ENCODE measurements at places on chromosomes 6 and 20. TPM values are rescaled to one million over a fixed set of nuclear protein-coding genes. Genes with fewer than 3 reads are reported as not detected.

GRCh38 chr6:162857326-162857725 is 129.6 kb downstream of the PACRG start:
- DNase-seq = no peak

DNA sequence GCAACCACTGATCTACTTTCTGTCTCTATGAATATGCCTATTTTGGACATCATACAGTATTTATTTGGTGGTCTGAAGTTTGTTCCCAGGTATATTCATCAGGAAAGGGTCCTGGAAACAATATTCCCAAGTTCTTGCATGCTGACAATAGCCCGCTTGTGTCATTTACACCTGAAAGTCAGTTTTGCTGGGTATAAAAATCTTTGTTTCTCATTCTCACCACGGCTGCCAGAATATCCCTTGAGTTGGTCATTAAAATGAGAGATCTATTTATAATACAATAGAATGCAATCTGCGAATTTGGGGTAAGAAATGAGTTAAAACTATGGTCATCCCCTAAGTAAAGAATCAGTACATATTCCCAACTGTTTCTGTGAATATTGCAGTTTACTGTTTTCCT is 79.0 kb downstream of the MAN1A1 start:
- DNase-seq = no peak

GRCh38 chr6:149453597-149454345 is 31.0 kb downstream of the ZC3H12D start:
- DNase-seq = no peak

DNA sequence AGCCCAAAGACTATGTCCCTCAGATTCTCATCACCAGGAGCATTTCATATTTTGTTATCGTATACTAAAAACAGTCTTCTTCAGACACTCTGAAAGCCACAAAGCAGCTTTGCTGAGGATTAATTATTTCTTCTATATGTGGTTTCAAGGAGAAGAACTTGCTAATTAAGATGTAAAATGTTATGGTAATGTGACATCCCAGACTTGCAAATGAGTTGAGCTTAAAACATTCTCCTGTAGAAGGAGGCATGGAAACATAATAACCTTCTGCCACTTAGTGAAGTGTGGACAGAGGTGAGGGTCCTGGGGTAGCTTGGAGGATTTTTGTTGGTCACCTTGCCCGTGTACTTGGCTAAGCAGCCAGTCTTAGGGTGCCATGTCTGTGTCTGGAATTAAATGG is 16.7 kb upstream of the MAPRE1 start:
- DNase-seq = no peak

- DNase-seq = no peak
Measured at GRCh38 chr20:63494420-63495166, 4.3 kb downstream of the EEF1A2 start.

DNA sequence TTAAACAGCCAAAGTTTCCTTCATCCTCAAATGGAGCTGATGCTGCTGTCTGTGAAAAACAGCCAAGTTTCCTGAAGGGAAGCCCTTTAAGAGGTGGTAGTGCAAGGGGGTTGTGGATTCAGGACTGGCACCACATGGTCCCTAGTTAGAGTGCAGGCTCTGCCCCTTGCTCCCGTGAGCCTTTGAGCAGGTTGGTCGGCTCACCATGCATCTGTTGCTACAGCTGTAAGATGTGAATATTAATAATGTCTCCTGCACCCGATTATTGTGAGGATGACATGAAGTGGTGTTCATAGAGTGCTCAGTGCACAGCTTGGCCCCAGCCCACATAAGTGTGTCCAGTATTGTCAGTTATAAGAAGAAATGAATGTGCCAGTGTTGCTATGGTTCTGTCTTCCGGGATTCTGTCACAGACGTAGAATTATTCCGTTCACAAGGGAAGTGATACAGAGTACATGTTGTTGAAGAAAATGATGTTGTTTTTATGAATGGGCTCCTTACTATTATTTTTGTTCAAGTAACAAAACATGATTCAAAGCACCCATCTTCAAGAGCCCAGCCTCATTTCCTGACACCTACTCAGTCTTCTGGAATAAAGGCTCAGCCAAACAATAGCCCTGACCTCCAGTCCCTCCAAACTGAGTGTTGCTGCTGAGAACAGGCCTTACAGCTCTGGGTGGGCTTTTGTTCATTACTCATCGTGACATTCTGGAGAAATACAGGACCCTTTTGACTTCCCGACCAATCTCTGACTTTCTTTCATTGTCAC is 2.9 kb upstream of the PKIG start:
- no peak for DNase-seq

DNA sequence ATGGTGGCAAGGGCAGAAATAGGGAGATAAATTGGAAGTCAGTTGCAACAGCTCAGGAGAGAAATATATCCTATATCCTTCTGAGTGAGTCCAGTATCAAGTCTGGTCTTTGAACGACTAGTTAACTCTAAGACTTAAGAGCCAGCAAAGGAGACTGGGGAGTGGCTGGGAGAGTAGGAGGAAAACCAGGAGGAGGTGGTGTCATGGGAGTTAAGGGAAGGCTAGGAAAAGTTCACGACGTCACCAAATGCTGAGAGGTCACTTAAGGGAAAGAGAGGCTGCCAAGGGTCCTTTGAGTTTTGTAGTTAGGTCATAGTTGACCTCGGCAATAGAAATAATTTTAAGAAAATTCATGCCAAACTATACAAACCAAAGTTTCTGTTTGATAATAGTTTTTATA is 25.1 kb downstream of the ACOT13 start:
- DNase-seq = no peak

DNA sequence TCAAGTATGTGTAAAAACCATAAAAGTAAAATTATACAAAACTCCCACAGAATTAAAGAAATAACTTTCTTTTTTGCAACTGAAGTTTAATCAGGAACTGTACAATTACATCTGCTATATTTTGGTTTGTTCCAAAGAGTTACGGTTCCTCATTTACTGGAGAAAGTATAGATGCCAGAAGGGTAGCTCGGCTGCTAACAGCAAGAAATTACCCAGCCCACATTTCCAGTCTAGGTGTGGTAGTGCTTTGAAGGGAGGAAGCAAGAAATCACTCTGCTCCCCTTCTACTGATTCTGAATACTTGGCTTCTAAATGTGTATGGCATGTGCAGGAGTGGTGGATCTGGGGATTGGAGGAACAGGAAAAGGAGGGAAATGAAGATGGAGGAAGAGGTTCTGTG is 441.3 kb downstream of the CDC5L start:
- no peak for DNase-seq

DNA sequence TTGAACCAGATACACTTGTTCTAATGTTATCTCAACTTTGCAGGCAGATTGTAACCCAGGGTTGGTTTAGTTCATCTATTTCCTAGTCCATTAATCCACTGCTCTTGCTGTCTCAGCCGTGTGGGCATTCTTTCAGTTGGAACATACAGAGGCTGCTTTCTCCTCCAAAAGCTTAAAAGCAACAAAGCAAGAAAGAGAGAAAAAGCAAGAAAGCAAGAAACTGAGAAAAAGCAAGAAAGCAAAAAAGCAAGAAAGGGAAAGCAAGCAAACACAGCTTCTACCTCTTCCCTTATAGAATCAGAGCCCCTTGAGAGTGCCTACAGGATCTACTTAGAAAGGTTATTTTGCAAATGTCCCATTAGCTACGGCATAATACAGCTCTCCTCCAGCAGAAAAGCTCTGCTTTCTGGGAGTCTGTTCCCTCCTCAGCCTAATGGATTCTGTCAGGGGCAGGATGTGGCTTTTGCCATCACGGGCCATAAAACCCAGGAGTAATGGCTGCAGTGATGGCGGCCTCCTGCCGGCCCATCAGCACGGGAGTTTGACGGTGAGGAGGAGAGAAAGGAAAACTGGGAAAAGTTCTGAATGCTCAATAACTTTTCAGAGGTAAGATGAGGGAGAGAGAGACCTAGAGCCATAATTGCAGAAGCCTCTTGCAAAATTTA is 156.8 kb upstream of the JARID2 start:
- DNase-seq = peak; percentile 16

DNA sequence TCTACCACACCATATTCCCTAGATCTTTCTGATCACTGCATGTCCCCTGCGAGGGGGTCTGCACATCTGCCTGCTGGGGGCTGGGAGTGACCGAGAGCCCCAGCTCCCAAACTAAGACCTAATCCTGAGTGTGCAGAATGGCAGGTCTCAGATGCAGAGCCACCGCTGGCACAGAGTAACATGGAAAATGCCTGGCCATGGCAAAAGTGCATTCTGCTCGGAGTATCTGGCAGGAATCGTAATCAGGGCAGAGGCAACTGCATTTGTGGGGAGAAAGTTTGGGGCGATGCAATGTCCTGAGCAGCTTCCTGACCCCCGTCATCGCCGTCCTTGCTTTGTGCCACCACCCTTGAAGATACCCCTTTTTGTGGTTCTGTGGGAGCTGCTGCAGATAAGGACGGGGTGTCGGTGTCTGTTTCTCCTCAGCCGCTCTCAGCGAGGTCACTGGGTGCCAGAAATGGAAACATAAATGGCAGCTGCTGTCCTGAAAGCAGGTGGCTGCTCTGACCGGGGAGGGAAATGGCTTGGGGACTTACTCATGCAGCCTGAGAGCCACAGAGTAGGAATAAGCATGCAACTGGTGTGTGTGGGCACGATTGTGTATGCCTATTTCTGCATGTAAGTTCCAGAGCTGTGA is 157.9 kb downstream of the LY86 start:
- no peak for DNase-seq

- no peak for DNase-seq
Measured at GRCh38 chr6:139354189-139354588, 20.3 kb downstream of the CITED2 start.

DNA sequence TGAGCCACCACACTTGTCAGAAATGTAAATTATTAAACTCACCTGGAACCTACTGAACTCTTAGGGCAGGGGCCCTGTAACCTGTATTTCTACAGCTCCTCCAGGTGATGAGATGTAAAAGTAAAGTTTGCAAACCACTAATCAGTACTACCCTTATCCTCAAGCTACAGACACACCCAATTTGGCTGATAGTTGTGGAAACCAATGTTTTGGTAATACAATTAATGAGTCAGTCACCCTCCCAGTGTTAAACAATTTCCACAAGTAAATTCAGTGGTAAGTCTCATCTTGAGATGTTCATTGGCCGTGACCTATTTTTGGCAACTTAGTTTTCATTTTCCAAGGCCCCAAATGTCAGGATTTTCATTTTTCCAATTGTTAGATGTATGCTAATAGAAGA is 29.6 kb downstream of the GCNT2 start:
- DNase-seq = no peak

- no peak for DNase-seq
Measured at GRCh38 chr20:61635721-61636455, 383.8 kb downstream of the CDH4 start.

GRCh38 chr20:3082306-3082951 is 2.1 kb downstream of the AVP start:
- DNase-seq = peak; percentile 86

DNA sequence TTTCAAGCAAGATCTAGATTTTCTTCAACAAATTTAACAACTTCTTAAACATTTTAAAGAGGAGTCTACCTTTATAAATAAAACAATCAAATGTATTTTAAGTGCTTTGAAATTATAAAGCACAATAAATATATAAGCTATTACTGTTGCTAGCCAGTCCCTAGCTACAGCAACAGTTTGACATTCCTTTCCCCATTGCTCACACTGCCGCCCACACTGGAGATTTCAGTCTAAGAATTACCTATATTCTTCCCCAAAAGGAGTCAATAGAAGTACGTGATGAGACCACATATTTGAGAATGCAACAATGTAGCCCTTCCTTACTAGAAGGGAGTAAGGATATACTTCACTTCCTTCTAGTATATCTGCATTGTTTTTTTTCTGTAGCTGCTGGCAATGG is 65.3 kb upstream of the RNF146 start:
- DNase-seq = no peak

DNA sequence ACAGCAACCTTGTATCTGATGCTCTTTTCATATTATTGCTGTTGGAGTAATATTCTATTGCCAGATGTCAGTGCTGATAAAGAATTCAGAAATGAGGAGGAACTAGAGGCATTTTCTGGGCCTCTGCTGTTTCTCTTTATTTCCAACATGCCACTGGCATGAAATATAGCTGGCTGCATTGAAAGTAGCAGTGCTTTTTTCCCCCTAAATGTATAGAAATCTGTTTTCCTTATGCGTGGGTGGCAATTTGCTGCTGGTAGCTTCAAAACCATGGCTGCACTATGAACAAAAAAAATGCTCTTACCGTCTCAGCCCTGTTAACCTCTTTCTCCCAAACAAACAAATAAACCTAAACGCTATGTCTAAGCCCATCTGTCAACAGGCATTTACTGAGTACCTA is 442.3 kb upstream of the AGPAT4 start:
- DNase-seq = no peak

GRCh38 chr20:62030834-62031434 is 34.7 kb downstream of the TAF4 start:
- DNase-seq = no peak

DNA sequence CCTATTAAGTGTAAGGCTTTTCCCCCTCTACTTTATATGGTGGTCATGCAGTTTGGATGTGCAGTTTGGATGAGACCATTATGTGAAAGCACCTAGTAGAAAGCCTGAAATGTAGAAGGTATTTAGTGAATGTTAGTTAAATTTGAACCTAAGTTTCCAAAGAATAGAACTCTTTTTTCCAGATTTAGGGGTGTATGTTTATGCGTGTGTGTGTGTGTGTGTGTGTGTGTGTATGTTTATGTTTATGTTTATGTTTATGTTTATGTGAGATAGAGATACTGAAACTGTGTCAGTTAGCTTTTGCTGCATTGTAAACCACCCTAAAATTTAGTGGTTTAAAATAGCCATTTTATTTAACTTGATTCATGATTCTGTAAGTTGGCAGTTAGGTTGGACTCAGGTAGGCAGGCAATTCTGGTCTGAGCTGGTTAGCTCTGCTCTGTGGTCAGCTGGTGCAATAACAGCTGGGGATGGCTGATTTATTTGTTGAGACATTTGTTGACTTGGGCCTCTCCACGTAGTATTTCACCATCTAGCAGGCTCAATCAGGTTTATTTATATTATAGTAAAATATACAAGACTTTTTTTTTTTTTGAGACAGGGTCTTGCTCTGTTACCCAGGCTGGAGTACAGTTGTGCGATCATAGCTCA is 54.0 kb downstream of the STK4 start:
- DNase-seq = no peak

The CGA gene
- 0.18 TPM for polyA plus RNA-seq

The STX16 gene
- 90.9 TPM for polyA plus RNA-seq

The GRM1 gene
- 0.05 TPM for polyA plus RNA-seq

The BMP6 gene
- polyA plus RNA-seq = not detected

The PLTP gene
- 154 TPM for polyA plus RNA-seq

The TMEM244 gene
- 3.8 TPM for polyA plus RNA-seq

The TRIM15 gene
- polyA plus RNA-seq = not detected

The ZBP1 gene
- not detected for polyA plus RNA-seq
